SJSA1 (cell line): ENCODE measurements at places on chromosomes 3 and 15.

GRCh38 chr15:62985768-62986167, 56.8 kb upstream of the TPM1 start:
- no peak for DNase-seq

DNA sequence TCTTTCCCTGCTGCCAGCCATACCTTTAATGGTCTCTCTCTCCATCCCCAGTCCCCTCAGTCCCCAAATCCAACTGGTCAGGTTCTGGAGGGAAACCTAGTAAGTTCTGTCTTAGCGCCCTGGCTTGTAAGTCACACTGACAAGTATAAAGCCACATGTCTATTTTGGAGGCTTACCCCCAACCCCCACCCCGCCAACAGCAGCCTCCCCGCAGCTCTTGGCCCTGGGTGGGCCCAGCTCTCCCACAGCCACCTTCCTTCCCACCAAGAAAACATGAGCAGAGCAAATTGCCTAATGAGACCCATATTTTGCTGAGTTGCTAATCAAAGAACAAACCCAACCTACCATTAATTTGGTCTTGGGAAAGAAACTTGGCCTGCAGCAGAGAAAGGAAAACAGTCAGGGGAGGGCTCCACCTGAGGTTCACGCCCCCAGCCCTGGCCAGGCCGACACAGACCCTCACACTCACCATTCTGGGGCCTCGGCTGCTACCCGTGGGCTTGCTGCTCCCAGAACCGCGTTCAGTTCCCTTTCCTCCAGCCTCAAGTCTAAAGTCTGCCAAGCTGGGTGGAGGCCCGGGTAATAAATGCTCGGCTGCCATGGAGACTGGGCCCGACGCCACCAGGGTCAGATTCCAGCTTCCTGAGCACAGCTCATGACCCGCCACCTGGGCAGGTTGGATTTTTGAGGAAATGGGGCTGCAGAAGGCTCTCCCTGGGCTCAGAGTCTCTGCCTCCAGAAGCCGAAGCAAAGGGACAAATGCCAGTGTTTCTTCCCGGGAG, at the start of gene CALML4:
Gene CALML4 (minus strand): TSS at position 557 of the 782 bp plus-strand sequence. CDS start 85 bp downstream, at position 472.
- no peak for DNase-seq

- no peak for DNase-seq
Measured at GRCh38 chr3:122024800-122025199, 2.8 kb upstream of the ILDR1 start.

DNA sequence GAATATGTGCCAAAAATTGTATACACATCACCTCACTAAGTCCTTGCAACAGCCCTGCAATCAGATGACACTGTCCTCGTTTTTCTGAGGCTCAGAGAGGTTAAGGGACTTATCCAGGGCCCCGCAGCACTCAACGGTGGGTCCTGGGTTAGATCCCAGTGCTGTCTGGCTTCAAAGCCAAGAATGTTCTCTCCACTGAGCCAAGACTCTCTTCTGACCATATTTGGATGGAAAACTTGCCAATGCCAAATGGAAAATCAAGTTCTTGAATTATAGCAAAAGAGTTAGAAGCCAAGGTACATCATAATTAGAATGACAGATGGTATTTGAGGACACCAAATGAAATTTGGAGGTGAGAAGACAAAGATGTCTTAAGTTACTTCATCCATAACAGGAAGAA, 75.9 kb downstream of the NCEH1 start:
- DNase-seq: no peak

GRCh38 chr3:107413264-107413663, 36.0 kb downstream of the CCDC54 start:
- DNase-seq: no peak

DNA sequence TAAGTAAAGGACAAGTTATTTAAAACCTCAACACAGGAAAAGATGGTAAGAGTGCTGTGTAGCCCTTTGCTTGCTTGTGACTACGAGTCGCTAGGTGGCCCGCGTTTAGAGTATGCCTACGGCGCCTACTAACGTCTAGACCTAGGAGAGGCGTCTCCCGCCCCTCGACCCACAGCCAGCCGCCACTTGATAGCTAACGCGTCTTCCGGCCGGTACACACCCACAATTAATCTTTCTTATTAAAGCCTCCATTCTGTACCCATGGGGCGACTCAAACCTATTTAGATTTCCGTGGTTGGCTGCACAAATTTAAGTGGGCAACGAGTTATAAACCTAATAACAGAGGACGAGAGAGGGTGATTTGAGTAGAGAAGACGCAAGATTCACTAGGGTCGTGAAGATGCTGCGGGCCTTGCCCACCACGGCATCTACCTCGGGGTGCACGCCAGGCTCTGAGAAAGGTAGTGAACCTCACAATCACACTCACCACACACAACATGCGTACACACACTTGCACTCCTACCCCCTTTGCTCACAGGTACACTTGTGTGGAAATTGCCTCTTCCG, 12.0 kb downstream of the SOX2 start:
- DNase-seq: no peak

DNA sequence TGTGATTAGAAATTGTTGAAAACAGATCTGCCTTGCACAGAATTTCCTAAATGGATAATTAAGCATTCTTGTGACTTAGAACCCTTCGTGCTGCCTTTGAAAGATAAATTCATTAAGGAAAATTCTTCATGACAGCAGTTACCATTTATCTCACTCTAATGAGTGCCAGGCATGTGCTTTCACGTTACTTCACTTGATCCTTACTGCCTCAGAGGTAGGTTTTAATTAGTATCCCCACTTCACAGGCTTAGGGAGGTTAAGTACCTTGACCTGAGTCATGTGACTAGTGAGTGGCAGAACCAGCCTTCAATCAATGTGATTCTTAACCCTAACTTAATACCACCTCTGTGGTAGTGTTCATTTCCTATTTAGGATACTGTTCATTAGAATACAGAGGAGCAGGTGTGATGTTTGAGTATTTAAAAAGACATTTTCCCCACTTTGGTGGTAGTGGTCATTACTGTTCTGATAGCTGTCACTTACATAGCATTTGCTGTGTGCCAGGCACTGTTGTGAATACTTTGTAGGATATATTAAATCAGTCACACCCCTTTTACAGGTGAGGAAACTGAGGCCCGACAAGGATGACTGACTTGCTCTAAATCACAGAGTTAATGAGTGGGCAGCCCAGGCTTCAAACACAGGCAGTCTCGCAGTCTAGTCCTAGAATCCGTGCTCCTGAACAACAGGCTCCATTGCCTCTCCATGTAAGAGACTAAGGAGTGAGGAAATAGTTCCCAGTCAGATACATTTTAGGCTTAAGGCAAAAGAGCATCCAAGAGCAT, 57.9 kb downstream of the RLBP1 start:
- no peak for DNase-seq

- DNase-seq: peak; percentile 61
Measured at GRCh38 chr3:120449251-120449650, 1.5 kb downstream of the FSTL1 start.

GRCh38 chr3:45944830-45945620, 1.8 kb downstream of the CXCR6 start:
- no peak for DNase-seq

DNA sequence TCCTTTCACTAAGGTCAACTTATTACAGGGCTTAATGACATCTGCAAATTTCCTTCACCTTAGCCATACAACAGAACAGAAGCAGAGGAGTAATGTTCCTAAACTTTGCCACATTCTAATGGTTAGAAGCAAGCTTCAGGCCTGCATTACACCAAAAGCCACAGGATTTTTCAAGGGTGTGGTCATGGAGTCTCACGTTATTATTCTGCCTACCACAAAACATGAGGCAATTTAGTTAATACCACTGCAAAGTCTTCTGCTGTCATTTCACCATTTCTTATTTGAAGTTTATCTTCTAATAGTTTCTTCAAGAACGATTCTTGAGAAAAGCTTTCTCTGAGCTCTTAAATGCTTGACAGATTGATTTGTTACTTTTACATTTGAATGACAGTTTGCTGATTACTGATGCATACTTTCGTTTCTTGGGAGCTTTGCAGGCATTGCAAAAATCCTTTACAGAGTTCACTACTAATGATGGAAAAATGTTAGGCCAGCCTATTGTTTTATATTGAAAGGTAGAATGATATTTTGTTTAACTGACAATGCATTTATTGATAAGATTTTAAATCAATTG, 1257.1 kb downstream of the NSUN3 start:
- DNase-seq: no peak

- DNase-seq: no peak
Measured at GRCh38 chr3:127718245-127718915, 45.6 kb downstream of the ABTB1 start.

DNA sequence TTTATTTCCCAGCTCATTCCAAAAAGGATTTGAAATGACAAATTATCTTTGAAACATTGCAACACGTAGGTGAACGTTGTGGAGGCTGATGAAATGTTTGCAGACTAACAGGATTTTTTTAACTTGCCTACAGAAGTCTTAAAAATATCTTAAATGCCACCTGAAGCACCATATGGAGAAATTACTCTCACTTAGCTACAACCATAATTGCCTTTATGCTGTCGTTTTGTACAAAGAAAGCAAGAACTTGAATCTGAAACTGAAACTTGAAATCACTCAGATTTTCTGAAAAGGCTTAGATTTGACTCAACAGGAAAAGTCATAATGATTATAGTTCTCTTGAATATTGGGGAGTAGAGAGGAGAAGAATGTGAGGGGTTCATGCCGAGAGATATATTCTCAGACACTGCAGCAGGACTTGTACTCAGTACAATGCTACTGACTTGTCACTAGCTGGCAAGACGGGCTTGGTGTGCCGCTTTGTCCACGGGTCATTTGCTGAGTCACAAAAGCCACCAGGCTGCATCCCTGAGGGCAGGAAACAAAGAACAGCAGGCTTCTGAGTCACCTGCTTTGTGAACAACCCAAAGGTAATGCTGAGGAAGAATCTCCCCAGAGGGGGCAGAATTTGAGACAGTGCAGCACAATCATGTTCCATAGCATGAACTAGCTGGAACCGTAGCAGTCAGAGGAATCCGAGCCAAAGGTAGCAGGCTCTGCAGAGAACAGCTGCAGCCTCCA, 7.1 kb upstream of the FMN1 start:
- DNase-seq: peak; percentile 57

DNA sequence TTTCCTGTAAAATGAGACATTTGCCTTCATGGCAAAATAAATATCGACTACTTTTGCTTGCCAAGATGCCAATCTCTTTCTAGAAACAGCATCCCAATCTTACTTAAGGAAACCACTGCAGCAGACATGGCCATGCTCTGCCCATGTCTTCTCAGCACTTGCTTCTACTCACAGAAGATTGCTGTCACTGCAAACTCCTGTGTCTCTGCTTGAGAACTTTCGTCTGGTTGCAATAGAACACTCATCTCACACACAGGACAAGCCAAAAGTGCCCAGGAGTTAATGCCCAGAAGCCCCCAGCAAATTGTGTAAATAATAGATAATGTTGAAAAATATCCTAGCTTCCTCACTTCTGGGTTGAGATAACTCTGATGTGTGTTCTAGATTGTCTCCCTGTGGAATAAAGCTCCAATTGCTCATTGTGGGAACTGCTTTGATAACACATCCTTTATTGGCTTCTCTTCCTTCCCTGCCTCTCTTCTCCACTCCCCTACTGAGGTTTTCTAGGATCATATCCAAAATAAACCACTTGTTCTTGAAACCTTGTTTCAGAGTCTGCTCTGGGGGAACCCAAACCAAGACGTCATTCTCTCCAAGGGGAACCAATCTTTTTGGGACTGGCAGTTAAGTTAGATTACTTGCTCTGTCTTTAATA, 156.3 kb upstream of the STRIT1 start:
- no peak for DNase-seq

DNA sequence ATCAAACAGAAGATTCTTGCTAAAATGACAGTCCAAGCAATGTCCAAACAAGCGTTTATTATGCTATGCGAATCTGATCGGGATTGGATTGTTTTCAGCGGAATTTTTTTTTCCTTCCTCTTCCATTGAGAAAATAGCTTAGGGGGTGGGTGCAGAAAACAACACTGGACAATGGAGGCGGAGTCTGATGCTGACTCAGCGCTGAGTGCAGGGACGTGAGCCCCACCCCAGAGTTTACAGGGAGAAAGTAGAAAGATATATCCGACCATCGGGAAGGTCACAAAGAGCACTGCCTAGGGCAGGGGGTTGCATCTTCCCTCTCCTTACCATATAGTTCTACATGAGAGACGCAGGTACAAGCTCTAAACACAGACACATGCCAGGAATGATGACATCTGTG, 117.0 kb downstream of the FOXP1 start:
- DNase-seq: peak; percentile 21

GRCh38 chr3:24521420-24522145, 26.9 kb upstream of the THRB start:
- DNase-seq: peak; percentile 50

- DNase-seq: no peak
Measured at GRCh38 chr3:63470745-63471144, 181.7 kb upstream of the SNTN start.

DNA sequence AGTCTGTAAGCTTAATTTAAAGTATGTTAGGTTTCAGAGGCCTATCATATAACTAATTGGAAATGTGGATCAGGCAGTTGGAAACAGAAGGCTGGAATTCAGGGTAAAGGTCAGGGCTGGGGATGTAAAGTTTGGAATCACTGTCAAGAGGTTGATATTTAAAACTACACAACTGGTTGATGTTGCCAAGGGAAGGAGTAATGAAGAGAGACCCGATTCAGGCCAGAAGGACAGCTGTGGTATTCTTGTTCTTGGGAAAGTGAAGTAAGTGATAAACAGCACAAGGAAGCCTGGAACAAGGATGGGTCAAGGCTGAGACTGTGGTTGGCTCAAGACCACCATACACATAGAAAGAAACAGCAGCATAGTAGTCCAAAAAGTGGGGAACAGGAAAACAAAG, 654.2 kb downstream of the NTRK3 start:
- DNase-seq: no peak

DNA sequence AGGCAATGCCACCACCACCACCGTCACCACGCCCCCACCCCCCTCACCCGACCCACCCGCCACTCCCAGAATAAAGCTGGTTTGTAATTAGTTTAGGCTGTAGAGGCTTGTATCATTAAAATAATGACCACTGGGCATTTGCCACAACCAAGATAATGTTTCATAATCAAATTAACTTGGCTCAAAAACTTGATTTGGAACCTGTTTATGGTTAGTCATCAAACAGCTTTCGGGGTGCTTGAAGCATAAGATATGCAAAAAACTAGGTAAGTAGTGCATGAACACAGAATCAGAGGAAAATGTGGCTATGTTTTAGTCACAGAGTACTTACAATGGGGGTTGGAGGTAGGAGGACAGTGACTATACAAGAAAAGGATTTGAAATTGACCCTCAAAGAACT, 115.1 kb downstream of the FHIT start:
- DNase-seq: no peak

- DNase-seq: no peak
Measured at GRCh38 chr15:74228723-74229081, 7.4 kb upstream of the CCDC33 start.
